ENCODE measurements at places on chromosomes 6 and 20.

DNA sequence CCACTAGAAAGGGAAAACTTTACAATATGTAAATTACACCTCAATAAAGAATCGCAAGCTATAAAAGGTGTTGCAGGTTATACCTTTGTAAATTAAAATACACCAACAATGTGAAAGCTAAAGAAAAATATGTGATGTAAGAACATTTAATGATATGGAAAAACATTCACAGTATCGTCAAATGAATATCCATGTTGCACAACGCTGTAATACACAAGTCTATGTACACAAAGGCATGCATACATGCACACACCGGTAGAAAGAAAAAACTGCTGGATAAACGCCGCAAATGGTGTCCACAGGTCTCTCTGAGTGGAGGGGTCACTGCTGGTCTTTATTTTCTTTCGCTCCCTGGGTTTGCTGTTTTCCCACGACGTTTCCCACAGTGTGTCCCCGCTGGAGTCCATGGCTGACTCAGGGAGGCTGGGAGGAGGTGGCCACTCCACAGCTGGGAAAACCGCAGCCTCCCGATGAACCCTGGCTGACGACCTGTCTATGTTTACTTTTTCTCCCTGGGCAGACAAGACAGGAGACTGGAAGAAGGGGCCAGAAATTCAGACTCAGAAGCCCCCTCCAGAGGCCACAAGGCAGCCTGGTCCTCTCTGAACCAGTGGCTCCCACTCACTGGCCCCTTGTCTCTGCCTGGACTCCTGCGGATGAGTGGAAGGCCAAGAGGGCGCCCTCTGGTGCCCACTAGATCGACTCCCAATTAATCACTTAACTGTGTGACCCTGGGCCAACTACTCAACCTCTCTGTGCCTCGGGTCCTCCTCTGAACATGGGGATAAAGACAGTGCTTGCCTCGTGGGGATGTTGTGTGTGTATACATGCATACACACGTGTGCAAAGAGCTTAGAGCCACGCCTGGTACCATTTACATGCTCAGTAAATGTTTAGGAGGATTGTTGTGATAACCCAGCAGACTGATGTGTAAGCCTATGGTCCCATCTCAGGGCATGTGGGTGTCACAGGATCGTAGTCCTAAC lies 12.8 kb upstream of the BPI start:
- no peak for DNase-seq

GRCh38 chr6:170291271-170292110 lies 613 bp upstream of the DLL1 start:
- DNase-seq, result no peak

GRCh38 chr6:65638047-65638831 lies 68.8 kb downstream of the EYS start:
- no peak for DNase-seq

GRCh38 chr6:152309648-152310047 lies 327.5 kb downstream of the SYNE1 start:
- no peak for DNase-seq

DNA sequence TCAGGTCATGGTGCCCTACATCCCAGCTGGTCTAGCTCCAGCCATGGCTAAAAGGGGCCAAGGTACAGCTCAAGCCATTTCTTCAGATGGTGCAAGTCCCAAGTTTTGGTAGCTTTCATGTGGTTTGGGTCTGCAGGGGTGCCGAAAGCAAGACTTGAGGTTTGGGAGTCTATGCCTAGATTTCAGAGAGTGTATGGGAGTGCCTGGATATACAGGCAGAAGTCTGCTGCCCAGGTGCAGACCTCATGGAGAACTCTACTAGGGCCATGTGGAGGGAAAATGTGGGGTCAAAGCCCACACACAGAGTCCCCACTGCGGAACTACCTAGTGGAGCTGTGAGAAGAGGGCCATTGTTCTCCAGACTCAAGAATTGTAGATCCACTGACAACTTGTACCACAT lies 1000.9 kb upstream of the ADGRB3 start:
- DNase-seq, result no peak

All from GM12864 (cell line).